T-helper 22 cell (primary cell): ENCODE measurements at places on chromosomes 3 and 15.
A peak's percentile ranks its signal among the peaks of the same experiment; 100 is the strongest.

GRCh38 chr15:68981941-68982340 lies 32.6 kb upstream of the NOX5 start:
- no peak for DNase-seq

- DNase-seq: no peak
Measured at GRCh38 chr3:196108075-196108743, 26.3 kb upstream of the TFRC start.

- DNase-seq: no peak
Measured at GRCh38 chr3:22361521-22361920, 610.5 kb upstream of the ZNF385D start.

GRCh38 chr3:102178817-102179216 lies 256.0 kb upstream of the ZPLD1 start:
- no peak for DNase-seq

GRCh38 chr3:108103886-108104797 lies 13.3 kb upstream of the CD47 start:
- no peak for DNase-seq

- DNase-seq: no peak
Measured at GRCh38 chr3:4113811-4114522, 189.2 kb upstream of the SETMAR start.

GRCh38 chr3:43768381-43768973 lies 77.7 kb downstream of the ABHD5 start:
- no peak for DNase-seq

GRCh38 chr3:15576475-15576874 lies 24.9 kb downstream of the HACL1 start:
- DNase-seq: no peak

DNA sequence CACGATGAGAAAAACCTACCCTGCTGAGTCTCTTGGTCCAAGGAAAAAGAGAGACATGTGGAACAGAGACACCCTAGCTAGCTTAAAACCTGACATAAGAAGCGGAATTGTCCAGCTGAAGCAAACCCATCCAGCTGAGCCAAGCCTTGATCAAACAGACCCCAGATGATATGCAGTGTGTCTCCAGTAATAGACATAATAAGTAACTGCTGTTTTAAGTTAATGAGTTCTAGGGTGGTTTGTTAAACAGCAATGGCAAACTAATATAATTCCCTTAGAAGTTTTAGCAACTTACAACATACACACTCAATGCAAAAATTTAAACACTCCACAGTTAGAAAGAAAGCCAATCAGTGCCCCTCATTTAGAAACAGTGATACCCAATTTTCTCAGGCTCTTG lies 26.8 kb upstream of the ZNF385D start:
- no peak for DNase-seq

GRCh38 chr3:69082805-69083204 lies 1.9 kb upstream of the ARL6IP5 start:
- DNase-seq: peak; percentile 61

GRCh38 chr3:101972430-101973162 lies 123.3 kb downstream of the NFKBIZ start:
- DNase-seq: no peak

GRCh38 chr3:19885468-19885867 lies 48.5 kb downstream of the EFHB start:
- DNase-seq: no peak

DNA sequence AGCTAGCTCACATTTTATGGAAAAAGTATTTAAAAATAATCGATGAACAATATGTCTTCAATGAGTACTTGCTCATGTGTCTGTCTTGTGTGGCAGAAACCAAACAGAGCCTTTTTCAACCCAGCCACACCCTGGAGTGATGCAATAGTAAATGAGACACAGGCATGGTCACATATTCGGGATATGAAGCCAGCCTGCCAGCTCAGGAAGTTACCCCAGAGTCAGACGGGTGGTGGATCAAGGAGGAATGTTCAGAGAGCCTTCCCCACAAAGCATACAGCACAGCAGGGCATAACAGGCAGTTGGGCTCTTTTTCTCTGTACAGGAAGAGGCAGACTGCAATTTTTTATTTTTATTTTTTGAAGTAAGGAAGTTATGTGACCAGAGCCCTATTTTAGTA lies 27.3 kb downstream of the LARP6 start:
- no peak for DNase-seq

DNA sequence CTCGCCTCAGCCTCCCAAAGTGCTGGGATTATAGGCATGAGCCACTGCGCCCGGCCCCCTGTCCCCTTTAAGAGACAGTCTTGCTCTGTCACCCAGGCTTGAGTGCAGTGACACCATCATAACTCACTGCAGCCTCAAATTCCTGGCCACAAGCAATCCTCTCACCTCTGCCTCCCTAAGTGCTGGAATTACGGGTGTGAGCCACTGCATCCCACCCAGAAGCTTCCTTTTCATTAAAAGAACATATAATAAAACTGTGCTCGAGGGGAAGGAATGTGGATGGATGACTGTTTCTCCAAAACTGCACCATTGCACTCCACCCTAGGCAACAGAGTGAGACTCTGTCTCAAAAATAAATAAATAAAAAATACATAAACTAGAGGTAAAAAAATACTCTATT lies 70.1 kb downstream of the NCEH1 start:
- no peak for DNase-seq

DNA sequence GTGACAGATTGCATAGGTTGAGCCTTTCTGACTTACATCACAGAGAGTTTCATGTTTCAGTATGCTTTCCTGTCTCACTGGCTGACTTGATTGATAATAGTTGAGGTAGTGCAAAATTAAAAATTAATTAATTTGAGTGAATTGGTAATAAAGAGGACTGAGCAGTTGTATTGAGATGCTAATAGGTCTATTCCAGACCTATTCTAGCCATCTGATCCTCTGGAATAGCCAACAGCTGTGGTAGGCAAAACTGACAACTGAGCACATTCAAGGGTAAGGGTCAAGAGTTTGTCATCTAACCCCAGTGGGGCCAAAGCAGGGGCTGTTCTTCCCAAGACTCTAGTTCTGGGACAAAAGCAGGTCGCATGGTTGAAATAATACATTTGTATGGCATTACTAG lies 132.4 kb downstream of the EPHA3 start:
- DNase-seq: no peak

GRCh38 chr3:25944329-25944728 lies 154.4 kb downstream of the OXSM start:
- DNase-seq: no peak

DNA sequence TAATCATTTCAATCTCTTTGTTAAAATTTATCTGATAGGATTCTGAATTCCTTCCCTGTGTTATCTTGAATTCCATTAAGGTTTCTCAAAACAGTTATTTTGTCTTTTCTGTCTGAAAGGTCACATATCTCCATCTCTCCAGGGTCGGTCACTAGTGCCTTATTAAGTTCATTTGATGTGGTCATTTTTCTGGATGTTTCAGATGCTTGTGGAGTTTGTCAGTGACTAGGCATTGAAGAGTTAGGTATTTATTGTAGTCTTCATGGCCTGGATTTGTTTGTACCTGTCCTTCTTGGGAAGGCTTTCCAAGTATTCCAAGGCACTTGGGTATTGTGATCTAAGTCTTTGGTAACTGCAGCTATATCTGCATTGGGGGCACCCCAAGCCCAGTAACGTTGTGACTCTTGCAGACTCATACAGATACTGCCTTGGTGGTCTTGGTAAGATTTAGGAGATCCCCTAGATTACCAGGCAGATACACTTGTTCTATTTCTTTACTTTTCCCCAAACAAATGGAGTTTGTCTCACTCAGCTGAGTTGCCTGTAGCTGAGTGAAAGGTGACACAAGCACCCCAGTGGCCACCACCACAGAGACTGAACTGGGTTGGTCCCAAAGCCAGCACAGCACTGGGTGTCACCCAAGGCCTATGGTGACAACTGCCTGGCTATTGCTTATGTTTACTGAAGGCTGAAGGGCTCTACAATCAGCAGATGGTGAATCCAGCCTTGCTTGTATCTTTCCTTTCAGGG lies 18.9 kb upstream of the SLC27A2 start:
- no peak for DNase-seq

- DNase-seq: no peak
Measured at GRCh38 chr3:72924055-72924454, 36.2 kb downstream of the GXYLT2 start.

DNA sequence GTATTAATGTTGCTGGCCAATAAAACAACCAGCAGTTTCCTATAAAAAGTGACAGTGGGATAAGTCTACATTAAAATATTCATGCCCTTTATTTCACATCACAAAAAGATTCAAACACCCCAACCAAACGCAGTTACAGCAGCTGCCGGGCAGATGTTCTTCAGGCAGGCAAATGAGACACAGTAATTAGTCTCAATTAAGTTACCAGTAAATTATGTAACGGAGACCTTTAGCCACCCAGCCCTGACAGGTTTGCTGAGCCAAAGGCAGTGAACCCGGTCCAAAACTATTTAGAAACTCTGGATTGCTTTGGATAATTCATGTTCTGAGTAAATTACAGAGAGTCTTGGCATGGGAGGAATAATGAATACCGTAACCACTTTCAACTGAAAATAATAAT lies 289.2 kb upstream of the LYSMD4 start:
- DNase-seq: no peak

- no peak for DNase-seq
Measured at GRCh38 chr3:18217507-18218174, 207.5 kb downstream of the SATB1 start.
